Activated CD8-positive, alpha-beta memory T cell treated with anti-CD3 and anti-CD28 coated beads, Interleukin-2, amount 10 ng/mL, durations not matched to agents 7 days and 5 days (primary cell): ENCODE measurements at places on chromosomes 6 and 20. TPM values are rescaled to one million over a fixed set of nuclear protein-coding genes. Genes with fewer than 3 reads are reported as not detected.
A peak's percentile ranks its signal among the peaks of the same experiment; 100 is the strongest.

DNA sequence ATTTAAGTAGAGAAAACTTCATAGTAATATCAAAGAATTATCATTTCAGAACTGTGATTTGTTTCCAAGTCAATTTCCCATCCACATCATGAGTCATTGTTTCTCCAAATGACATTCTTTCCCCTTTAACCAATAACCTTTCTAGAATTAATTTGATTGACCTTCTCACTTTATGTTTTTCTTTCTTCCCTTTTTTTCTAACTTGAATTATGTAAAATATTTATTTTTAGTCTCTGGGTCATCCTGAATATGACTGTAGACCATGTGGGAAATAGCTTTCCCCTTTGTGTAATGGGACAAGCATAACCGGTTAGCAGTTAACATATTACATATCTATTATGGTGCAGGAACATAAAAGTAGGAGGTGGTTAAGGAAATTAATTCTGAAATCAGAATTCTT lies 291.1 kb downstream of the GJA1 start:
- no peak overlapping the region for H3K4me3 ChIP-seq
- H3K4me1 ChIP-seq, result no peaks in the 10 kb centered on the region
- DNase-seq, result no peak
- no peaks in the 10 kb centered on the region for H3K36me3 ChIP-seq

- peak; percentile 92 for DNase-seq
- peak overlapping the region; percentile 81 for H3K27ac ChIP-seq
- peak overlapping the region; percentile 84 for H3K4me3 ChIP-seq
- H3K27me3 ChIP-seq, result peaks cover 17% of the 10 kb centered on the region
Measured at GRCh38 chr6:28104392-28105244, 19.8 kb upstream of the ZSCAN16 start.

DNA sequence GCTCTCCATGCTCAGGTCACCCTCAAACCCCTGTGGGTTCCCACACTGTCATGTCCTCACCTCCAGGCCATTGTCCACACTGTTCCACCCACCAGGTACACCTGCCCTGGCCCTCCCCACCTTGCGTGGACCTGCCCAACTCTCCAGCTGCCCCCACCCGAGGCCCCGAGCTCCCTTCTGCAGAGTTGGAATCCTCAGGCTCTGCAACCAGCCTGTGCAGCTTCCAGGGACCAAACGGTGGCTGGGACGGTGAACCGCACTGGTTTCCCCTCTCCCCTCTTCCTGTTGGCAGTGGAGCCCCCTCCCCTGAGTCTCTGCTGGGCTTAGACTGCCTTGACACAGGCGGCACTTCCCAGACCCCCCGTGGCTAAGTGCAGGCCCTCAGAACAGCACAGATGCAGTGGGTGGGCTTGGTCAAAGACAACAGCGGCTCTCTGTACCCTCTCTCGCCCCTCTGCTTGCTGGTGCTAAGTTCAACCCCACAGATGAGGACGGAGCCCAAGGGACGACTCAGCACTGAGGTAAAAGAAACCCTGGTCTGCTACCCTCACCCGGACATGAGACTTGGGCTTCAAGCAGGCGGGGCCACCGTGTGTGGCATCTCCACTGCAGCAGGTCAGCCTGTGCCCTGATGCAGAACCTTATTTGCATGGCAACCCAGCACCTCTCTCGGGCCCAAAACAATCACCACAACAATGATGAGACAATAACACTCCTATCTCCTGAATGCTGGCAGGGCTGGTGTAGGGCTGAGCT lies 11.0 kb downstream of the ZBP1 start:
- H3K4me3 ChIP-seq, result no peak overlapping the region
- DNase-seq, result no peak
- peaks cover 53% of the 10 kb centered on the region for H3K36me3 ChIP-seq
- peaks cover 23% of the 10 kb centered on the region for H3K4me1 ChIP-seq
- peaks cover 3% of the 10 kb centered on the region for H3K27me3 ChIP-seq

- H3K4me3 ChIP-seq, result no peak overlapping the region
- H3K36me3 ChIP-seq, result peaks cover 2% of the 10 kb centered on the region
- peak; percentile 73 for DNase-seq
- peak overlapping the region; percentile 29 for H3K27ac ChIP-seq
- peaks cover 25% of the 10 kb centered on the region for H3K4me1 ChIP-seq
- H3K27me3 ChIP-seq, result no peaks in the 10 kb centered on the region
Measured at GRCh38 chr6:34362909-34363680, 29.4 kb downstream of the NUDT3 start.

The FANCE gene
- total RNA-seq, result 15.4 TPM

GRCh38 chr6:31922942-31923341 lies 4.6 kb upstream of the C2 start:
- peaks cover 5% of the 10 kb centered on the region for H3K27me3 ChIP-seq
- no peak overlapping the region for H3K27ac ChIP-seq
- H3K36me3 ChIP-seq, result no peaks in the 10 kb centered on the region
- no peak overlapping the region for H3K4me3 ChIP-seq
- no peak for DNase-seq

The REM1 gene
- total RNA-seq, result not detected
